Anterior cingulate cortex (tissue), 58 donors: ENCODE measurements at places on chromosomes 4 and X.

- no peak for DNase-seq
These were observed 21.0 kb downstream of the SEC24D start for GRCh38 chr4:118814891-118815290.

GRCh38 chr4:84159762-84160161 lies 339.3 kb downstream of the NKX6-1 start:
- no peak for DNase-seq

GRCh38 chr4:159735281-159736207 lies 632.7 kb downstream of the RAPGEF2 start:
- no peak for DNase-seq

- peak; percentile 2 for DNase-seq
These were observed 43.5 kb upstream of the SERTM2 start for GRCh38 chrX:111467896-111468295.

DNA sequence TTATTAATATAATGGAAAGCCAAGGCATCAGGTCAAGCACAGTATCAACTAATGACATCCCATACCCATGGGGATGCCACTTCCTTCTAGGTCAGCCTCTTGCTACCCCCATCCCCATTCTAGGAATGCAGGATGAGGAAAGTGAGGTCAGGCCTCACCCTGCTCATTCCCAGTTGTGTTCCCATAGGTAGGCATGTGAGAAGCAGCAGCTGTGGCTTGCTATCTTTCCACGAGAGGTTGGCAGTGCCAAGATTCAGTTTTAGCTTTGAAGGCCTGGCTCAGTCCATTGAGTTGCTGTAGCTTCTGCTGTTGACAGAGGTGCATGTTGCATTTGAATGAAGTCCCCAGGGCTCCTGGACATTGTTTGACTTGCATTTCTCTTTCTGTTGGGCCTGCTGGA lies 15.5 kb downstream of the LONRF3 start:
- no peak for DNase-seq

DNA sequence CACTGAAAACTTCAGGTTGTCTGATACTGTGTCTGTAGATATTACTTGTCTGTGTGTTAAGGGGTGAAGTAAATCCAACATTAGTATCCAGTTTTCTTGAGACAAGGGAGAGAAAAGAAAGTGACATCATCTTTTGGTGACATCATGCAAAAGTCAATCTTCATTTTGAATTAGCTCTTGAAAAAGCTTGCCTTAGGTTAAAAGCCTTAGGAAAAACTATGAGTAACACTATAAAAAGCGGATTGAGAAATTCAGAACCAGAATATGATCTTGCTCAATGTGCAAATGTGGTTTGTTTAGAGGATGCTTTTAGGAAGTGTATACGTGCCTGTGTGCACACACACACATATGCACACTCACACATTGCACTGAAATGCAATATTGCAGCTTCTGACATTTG lies 345.8 kb upstream of the CASK start:
- DNase-seq, result no peak

DNA sequence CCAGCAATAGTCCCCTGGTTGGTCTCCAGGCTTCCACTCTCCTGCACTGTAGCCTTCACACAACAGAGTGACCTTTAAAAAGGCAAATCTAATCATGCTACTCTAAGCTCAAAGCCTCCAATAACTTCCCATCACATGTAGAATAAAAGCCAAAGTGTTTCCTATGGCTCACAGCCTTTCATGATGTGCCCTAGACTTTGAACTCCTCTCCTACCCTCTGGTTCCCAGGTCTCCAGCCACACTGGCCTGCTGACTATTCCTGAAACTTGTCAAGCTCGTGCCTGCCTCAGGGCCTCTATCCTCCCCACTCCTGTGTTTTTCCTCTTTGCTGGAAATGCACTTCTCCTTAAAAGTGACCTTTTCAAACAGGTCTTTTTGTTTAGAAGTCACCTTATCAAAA lies 3.1 kb downstream of the MANBA start:
- DNase-seq, result no peak

- no peak for DNase-seq
These were observed 44.1 kb downstream of the CHRNA9 start for GRCh38 chr4:40379248-40379647.

- no peak for DNase-seq
These were observed 22.0 kb upstream of the TMPRSS11B start for GRCh38 chr4:68267433-68267944.

DNA sequence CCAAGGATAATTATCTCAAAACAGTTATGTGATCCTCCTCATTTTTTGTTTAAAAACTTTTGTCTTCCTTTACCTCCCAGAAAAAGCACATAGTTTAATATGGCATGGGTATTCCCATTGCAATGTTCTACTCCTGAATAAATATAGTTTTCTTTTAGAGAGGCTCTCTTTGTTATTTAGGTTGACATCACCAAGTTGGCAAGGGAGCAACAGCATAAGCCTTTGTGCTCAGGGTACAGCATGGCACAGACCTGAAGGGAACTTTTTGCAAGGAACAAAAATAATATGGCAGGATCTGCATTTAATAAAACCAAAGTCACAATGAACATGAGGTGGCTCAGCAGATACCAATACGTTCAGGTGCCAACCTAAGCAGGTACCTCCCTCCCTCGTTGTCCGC lies 47.1 kb upstream of the NPY2R start:
- no peak for DNase-seq

GRCh38 chr4:74754218-74754617 lies 40.1 kb downstream of the BTC start:
- no peak for DNase-seq

GRCh38 chr4:4990857-4991540 lies 28.3 kb downstream of the CYTL1 start:
- peak; percentile 11 for DNase-seq

DNA sequence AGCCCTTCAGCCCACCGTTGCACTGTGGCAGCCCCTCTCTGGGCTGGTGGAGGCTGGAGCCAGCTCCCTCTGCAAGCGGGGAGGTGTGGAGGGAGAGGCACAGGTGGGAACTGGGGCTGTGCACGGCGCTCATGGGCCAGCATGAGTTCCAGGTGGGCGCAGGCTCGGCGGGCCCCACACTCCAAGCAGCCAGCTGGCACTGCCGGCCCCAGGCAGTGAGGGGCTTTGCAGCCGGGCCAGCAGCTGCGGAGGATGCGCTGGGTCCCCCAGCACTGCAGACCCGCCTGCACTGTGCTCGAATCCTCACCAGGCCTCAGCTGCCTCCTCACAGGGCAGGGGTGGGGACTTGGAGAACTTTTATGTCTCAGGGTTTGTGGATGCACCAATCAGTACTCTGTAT lies 1354.8 kb upstream of the IGFBP7 start:
- no peak for DNase-seq

GRCh38 chr4:58602022-58602421 lies 1491.8 kb upstream of the IGFBP7 start:
- no peak for DNase-seq

DNA sequence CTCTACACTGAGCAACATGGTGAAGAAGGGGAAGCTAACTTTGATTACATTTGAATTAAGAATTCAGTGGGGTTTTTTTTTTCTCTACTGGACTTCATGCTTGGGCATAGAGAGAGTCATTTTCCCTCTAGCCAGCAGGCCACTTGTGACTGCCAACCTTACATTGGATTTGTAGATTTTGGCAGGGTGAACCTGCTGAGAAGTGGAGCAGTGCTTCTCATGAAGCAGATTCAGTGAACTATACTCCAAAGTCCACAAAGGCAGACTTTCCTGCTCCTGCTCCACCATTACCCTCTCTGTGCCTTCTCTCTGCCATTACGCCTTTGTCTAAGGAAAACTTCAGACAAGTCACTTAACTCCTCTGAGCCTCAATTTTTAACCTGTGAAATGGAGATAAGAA lies 69.9 kb downstream of the PAK3 start:
- no peak for DNase-seq

DNA sequence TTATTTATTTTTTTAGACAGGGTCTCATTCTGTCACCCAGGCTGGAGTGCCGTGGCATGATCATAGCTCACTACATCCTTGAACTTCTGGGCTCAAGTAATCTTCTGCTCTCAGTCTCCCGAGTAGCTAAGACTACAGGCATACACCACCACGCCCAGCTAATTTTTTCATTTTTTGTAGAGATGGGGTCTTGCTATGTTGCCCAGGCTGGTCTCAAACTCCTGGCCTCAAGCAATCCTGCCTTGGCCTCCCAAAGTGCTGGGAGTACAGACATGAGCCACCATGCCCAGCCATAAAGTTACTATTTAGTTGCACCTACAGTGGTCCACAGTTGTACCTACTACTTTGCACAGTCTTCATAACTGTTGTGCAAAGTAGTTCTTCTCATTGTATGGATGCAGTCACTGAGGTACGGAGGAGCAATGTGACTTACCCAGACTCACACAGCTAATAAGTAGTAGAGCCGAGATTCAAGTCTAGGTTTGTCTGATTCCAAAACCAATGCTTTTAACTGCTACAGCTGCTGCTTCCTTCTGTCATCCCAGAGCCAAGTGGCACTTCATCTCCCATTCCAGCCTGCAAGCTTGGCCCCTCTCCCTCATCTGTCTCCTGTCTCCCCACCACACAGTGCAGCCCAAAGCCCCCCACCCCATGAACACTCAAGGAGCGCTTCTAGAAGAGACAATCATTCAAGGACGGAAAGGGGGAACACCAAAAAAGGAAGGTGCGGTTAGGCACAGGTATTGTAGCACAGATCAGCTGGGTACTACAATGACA lies 24.0 kb upstream of the IQSEC2 start:
- no peak for DNase-seq

DNA sequence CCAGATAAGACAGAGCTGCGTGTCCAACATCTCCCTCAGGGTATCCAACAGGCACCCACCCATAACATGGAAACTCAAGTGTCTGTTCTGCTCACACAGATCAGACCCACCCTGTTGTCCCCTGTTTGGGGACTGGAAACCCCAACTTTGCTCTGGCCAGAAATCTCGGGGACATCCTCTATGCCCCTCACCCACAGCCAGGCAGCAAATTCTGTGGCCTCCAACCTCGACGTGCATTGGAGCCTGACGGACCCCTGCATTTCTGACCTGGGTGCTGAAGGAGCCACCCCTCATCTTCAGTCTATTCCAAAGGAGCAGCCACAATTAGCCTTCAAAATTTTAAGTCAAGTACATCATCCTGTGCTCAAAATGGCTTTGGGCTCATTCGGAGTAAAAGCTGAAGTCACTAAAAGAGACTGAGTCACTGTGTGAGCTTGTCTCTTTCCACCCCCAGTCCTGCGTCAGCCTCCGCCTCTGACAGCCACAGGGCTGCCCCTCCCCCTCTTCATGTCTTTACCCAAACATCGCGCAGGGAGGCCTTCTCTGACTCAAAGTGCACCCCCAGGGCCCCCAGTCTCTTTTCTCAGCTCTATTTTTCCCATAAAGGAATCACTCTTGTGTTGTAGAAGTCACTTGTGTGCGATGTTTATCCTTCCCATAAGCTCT lies 24.4 kb upstream of the PDE6B start:
- DNase-seq, result no peak

- DNase-seq, result no peak
These were observed 63.2 kb upstream of the GUCY1A1 start for GRCh38 chr4:155603360-155603891.

GRCh38 chrX:133544115-133544514 lies 128.8 kb upstream of the GPC4 start:
- no peak for DNase-seq

GRCh38 chr4:47155919-47156318 lies 124.6 kb downstream of the GABRB1 start:
- no peak for DNase-seq

DNA sequence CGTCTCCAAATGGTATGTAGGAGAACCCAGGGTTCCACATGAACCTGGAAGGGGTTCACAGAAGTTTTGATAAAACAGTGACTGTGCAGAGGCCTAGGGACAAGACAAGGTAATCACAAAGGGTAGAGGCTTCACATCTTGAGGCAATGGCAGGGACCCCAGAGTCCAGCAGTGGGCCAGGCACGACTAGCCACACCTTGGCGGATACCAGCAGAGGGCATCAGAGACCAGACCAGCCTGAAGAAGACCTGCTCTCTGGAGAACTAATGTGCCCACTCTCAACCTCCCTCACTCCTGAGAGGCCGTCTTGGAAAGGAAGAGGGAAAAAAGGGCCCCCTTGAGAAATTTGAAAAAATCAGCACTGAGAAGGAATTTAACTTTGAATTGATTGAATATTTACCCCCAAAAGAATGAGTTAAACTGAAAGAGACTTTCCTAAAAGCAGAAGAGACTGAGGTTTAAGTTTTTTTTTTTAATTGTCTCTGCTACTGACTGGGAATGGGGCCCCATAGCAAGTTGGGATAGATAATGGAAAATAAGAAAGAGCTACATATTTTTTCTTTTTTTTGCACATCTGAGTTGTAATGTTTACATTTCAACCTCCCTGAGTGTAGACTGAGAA lies 243.8 kb upstream of the JADE1 start:
- peak; percentile 36 for DNase-seq

DNA sequence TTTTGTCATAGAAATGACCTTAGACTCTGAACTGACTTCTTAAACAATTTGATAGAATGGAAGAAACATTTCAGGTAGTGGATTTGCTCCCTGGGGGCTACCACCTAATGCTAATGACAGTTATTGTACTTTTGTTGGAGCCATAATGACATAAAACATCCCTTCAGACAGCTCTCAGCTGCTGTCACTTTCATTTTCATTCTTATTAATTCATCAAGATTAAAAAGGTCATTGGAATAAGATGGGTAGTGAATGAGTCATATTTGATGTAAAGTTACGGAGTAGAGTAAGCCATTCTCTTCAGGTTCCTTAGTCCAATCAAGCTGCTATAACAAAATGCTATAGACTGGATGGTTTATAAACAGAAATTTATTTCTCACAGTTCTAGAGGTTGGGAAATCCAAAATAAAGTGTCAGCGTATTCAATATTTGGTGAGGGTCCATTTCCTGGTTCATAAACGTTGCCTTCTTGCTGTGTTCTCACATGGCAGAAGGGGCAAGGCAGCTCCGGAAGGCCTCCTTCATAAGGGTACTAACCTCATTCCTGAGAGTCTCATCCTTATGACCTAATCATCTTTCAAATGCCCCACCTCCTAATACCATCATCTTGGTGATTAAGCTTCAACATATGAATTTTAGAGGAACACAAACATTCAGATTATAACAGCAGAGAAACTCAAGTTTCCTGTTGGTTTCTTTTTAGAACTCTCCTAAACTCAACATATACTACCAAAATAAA lies 268.5 kb downstream of the ARAP2 start:
- DNase-seq, result no peak

DNA sequence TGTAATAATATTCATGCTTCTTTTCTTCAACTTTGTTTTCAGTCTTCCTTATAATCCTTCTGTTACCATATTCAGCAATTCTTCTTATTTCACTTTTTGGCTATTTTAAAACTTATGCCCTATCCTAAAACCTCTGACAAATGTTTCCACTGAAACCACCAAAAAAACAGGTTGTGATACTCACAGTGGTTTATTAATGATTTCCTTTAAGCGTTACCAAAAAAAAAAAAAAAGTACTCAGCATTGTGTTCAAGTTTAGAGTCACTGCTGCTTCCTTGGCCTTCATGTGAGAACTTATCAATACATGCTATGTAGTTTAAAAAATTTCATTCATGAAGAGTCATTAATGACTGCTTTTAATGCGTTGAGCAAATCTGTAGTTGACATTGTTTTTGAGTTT lies 35.4 kb upstream of the UGT2A3 start:
- DNase-seq, result no peak

- DNase-seq, result no peak
These were observed 704.6 kb downstream of the SMARCA1 start for GRCh38 chrX:128818690-128819089.
